Nephron progenitor cell (in vitro differentiated cells): ENCODE measurements at places on chromosomes 1 and 21.

DNA sequence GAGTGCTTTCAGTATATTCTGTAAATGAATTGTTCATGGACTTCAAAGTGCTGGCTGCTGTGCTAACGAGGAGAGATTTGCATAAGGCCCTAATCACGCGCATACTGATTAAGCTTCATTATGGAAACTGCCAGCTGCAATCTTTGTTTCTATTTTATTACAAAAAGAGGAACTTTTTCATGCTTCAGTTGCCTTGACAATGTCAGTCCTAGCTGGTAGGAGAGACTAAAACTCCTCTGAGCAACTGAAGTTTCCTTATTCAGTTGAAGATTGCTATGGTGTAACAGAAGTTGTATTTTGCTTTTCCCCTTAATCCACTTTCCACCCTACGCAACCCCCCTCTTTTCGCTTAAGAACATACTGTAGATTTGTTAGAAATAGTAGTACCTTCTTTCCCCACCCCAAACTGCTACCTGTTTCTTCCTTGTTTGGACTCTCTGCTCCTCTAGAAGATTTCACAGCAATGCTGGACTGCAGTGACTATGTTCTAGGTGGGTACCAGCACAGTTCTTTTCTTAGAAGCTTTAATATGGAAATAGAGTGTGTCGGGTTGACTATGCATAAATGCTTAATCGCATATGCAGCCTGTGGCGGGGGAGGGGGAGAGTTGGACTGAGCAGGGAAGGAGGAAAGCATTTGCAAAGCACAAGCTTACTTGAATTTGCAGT, 108.3 kb downstream of the POU2F1 start:
- DNase-seq, result peak; percentile 13

DNA sequence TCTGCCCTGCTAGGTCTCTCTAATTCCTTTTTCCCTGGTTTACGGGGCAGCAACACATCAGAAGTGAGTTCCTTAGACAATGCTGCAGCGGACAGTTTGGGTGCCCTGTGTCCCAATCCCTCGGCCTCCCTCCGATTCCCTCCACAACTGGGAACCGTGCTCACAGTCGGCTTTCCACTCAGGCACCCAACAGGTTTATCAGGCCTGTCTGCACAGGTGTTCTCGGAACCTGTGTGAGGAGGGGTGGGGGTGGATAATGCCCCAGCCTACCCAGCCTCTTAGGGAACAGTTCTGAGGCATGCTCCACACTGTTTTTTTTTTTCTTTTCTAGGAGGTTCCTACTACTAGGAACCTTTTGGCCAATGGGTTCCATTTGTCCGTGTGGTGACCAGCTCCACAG, 131.2 kb downstream of the DISC1 start:
- no peak for DNase-seq

DNA sequence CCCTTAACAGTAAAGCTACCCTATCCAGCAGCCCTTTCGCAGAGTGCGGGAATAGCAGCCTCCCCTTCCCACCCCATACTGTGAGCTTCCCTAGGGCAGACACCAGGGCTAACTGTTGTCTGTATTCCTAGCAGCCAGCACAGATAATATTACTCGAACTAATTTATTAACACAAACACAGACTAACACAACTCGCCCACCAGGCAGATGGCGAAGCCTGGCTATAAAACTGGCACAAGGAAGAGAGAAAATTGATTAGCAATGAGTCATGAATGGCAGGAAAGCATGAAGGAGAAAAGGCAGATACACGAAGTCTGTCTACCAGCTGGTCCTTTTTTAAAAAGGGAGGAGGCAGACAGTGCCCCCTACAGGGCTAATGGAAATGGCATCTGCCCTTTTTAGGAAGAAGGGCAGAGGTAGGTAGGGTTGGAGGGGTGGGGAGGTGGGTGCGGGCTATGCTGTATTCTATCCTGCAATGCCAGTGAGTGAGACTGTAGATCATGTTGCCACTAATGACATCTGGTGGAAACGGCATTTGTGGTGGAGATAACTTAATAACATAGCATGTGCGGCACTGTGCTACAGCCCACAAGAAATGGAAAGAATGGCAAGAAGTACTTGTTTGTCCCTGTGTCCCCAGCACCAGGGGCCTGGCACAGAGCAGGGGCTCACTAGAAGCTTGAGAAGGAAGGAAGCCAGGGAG, 30.6 kb upstream of the CTPS1 start:
- peak; percentile 63 for DNase-seq

DNA sequence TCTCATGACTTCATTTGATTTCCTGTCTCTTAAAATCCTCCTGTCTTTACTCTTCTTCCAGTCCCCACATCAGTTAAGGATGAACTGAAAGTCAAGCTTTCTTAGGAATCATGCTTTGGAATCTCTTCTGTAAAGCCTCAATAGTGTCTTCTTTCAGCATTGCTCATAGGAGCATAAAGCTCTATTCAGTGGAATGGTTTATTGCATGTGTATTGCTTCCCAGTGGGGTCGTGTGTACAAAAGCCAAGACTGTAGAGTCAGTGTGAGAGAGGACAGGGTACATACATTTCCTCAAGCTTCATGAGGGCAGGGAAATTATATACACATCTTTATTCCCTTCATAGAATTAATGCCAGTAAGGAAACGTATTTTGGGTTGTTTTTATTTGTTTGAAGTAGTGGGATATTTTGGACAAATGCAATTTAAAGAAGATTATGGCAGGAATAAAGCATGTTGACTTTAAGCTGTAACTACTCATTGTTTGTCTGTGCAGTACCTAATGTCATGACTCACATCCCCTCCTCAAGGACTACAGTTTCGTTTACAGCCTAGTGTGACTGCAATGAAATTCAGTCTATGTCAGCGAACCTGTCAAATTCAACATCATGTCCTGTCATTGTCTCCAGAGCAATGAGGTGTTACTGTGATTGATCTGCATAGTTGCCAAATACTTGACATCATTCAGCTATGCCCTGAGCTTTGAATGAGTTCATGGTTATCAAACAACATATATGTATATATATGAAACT, 2164.2 kb downstream of the NCAM2 start:
- DNase-seq, result no peak

- DNase-seq, result no peak
Measured at GRCh38 chr1:17521946-17522612, 17.4 kb upstream of the ARHGEF10L start.

- DNase-seq, result no peak
Measured at GRCh38 chr1:42259059-42259738, 75.8 kb downstream of the FOXJ3 start.

GRCh38 chr21:14917762-14918161, 147.0 kb downstream of the NRIP1 start:
- no peak for DNase-seq

DNA sequence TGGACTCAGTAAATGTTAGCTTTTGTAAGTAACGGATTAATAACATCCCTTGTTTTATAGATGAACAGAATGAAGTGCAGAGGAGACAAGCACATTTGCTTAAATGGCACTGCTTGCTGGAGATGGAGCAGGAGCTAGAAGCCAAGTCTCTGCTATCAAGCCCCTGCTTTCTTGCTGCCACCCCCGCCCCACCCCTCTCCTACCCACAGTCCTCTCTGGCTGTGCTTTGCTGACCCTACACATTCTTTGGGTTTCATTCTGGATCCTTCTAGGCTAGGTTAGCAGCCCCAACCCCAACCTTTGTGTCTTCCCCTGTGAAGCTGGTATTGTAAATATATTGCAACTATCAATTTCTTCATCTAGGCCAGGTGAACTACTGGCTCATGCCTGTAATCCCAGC, 77.5 kb upstream of the CAPZB start:
- no peak for DNase-seq

- no peak for DNase-seq
Measured at GRCh38 chr1:183215076-183215720, 29.1 kb downstream of the LAMC2 start.

GRCh38 chr1:228178737-228179684, 13.4 kb downstream of the IBA57 start:
- DNase-seq, result no peak

GRCh38 chr1:115874904-115875303, 34.0 kb upstream of the NHLH2 start:
- no peak for DNase-seq

DNA sequence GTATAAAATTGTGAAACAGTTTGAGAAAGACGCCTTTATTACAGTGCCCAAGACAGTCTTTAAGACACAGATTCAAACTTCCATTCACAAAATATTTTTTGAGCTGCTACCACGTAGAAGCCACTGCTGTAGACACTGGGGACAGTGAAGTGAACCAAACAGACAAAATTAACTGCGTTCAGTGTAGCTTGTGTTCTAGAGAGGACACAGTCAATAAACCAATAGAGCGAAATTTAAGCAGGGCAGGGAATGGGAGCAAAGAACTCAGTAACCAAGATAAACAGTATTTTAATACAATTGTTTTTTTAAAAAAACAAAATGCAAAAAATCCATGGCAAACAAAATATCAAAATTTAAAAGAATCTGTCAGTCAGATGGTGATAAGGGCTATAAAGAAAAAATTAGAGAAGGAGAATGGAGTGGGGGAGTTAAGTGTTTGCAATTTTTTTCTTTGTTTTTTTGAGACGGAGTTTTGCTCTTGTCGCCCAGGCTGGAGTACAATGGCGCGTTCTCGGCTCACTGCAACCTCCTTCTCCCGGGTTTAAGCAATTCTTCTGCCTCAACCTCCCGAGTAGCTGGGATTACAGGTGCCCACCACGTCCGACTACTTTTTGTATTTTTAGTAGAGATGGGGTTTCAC, 719 bp upstream of the PARS2 start:
- DNase-seq, result no peak

- no peak for DNase-seq
Measured at GRCh38 chr1:242120432-242120831, 121.5 kb upstream of the MAP1LC3C start.

GRCh38 chr1:44832056-44832705, 10.9 kb downstream of the PTCH2 start:
- no peak for DNase-seq

DNA sequence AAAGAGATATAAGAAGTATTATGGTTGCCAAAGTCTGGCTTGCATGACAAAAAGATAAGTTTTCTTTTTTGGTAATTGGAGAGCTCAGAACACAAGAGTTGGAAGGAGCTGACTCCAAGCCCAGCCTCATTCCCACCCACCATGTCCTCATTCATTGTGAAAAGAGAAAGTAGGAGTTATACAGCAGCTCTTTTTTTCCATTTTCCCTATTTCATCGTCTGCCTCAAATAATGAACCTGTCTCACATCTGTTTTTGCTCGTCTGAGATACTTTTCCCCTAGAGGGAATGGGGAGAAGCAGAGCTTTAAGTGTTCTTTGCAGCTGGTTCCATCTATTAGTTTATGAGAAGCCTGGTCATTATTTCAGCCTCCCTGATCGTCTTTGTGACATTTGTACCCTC, 34.7 kb downstream of the AGT start:
- DNase-seq, result no peak

- DNase-seq, result no peak
Measured at GRCh38 chr1:8835941-8836643, 18.7 kb upstream of the RERE start.

GRCh38 chr1:232327269-232327668, 302.7 kb downstream of the SIPA1L2 start:
- no peak for DNase-seq

DNA sequence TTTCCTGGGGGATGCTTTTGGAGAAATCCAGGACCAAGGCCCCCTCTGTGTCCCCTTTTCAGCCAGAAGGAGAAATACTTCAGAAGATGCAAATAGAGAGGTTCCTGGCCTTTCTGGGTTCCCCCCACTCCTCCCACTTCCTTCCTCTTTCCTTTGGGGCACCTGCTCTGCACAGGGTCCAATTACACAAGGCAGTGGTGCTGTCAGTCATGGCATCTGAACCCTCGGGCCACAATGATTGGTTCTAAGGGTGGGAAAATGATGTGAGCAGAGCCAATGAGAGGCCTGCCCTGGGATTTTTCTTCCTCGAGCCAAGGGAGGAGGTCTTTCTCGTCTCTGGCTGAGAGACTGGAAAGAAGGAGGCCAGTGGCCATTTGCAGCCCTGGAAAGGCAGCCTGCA, 282.2 kb downstream of the NPHP4 start:
- DNase-seq, result no peak

DNA sequence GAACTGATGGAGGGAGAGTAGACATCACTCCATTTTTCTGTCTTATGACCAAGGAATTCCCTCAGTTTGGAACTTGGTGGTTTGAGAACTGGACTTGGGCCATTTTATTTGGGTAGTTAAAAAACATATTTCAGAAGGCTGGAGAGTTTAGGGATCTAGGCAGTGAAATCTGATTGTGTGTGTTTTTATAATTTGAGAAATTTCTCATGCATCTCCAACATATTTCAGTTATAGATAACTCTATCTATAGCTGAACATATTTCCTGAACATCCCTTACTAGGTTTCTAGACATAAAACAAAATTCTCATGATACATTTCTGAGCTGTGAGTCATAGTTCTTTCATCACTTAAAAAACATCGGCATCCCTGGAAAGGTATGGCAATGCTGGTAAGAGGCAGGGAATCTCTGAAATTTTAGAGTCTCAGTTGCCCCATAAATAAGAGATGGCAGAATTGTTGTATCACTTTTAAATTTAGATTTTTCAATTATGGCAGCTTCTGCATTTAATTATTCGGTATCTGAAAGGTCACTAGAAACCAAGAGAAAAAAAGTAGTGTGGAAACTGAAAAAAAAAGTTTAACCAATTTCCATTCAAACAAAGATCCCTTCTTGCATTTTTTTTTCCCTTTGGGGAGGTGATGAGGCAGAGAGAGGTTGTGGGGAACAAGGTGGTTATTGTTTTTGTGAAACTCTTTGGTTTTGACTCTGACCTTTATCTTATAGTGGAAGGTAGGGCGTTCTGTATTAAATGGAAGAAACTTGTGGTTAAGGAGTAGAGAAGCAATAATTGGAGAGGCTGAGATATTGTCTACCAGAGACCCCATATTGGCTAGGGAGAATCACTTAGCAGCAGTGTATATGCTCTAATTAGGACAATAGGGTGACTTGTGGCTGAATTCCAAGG, 102.9 kb downstream of the FASLG start:
- DNase-seq, result no peak

DNA sequence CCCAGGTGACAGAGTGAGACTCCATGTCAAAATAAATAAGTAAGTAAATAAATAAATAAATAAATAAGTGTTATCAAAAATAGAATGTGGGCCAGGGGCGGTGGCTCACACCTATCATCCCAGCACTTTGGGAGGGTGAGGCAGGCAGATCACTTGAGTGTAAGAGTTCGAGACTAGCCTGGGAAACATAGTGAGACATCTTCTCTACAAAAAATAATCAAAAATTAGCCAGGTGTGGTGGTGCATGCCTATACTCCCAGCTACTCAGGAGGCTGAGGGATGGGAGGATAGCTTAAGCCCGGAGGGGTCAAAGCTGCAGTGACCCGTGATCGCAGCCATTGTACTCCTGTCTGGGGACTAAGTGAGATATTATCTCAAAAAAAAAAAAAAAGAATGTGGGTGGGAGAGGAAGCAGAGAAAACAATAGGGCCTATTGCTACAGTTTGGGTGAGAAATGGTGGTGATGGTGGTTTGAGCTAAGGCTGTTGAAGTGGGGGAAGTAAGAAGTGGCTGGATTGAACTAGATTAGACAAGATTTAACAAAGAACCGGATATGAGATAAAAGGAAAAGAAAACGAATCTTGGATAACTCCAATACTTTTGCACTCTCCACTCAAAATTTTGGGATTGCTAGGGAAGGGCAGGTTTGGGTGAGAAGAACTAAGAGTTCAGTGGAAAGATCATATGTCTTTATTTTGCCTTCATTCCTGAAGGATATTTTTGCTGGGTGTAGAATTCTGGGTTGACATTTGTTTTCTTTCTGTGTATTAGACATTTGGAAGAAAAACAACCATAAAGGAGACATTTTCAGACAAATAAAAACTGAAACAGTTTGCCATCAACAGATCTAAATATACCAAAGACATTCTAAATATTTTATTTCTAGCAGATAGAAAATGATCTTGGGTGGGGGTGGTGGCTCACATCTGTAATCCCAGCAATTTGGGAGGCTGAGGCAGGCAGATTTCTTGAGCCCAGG, 57.1 kb upstream of the SPOCD1 start:
- no peak for DNase-seq

GRCh38 chr1:179372160-179372559, 6.4 kb downstream of the AXDND1 start:
- no peak for DNase-seq
